ENCODE measurements at places on chromosomes 5 and 9.

DNA sequence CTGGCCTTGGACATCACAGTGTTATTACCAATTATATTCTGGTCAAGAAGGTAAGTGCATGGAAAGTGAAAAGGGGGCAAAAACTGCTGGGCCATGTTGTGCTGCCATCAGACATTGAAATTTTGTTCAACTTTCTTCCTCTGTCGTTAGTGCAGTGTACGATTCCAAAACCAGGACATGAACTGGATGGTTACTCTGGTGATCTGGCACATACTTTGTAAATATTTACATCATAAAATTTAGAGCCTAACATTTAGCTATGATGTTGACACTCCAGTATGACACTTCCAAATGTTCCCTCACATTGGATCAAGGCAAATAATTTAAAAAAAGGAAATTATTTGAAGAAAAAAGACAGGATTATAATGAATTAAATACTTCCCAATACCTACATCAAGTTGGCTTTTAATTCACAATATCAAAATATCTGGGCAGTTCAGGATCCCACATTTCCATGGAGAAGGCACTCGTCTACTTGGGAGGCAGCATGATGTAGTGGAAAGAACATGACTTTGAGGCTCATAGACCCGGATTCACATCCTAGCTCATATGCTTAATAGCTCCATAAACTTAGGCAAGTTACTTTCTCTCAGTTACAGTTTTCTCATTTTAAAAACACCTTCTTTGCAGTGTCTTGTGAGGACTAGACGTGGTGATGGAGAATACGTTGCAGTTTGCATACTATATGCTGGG is 342.5 kb upstream of the MPDZ start:
- DNase-seq = no peak

GRCh38 chr5:174057206-174057605 is 11.7 kb downstream of the NSG2 start:
- no peak for DNase-seq

- DNase-seq = no peak
These were observed 75.8 kb downstream of the ARHGAP26 start for GRCh38 chr5:142845954-142846398.

GRCh38 chr5:151244206-151244605 is 8.8 kb upstream of the GM2A start:
- DNase-seq = no peak

DNA sequence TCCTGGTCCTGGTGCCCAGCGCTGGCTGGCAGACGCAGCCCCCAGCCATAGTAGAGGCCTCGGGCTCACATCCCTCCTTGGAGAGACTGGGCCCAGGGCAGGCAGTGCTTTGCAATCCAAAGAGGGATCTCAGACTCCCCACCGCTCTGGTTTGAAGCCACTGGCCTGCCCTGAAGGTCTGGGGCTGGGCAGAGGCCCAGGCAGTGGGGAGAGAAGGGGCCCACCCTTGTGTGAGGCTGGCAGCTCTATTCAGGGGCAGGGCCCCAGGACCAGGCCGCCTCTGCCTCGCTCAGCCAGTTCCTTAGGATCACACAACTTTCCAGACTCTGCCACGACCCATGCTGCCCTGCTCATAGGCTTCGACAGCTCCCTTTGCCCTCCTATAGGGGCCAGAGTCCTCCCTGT is 10.7 kb upstream of the SEC16A start:
- no peak for DNase-seq

DNA sequence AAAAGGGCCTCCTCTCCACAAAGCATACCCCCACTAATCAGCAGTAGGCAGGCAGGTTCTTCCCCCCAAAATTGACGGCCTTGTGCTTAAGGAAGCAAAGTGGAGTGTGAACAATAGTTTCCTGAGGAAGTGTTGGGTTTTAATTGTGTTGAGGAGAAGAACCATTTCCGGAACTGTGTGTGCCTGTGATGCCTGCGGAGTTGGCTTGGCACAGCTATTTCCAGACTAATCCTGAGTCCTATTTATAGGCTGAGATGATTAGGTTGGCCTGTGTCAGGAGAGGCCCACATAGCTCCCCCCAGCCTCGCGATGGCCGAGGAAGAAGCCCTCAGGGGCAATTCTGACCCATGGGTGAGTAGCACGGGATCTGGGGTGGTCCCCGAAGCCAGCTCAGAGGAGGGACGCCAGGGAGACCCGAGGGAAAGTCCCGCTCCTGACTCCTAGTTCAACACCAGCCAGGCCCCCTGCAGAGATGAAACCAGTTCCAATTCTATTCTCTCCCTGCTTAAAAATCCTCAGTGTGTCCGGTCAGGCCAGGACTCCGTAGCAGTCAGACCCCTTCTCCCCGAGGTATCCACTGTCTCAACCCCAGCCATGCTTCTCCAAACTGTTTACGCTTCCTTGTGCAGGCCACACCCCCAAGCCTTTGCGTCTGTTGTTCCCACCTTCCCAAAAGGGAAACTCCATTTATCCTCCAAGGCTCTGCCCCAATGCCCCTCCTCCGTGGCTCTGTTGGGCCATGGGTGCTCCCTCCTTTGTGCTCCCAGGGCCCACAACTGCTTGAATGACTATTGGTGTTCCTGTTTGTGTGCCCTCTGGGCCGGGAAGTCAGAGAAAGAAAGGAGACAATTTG is 18.1 kb downstream of the GSN start:
- no peak for DNase-seq

DNA sequence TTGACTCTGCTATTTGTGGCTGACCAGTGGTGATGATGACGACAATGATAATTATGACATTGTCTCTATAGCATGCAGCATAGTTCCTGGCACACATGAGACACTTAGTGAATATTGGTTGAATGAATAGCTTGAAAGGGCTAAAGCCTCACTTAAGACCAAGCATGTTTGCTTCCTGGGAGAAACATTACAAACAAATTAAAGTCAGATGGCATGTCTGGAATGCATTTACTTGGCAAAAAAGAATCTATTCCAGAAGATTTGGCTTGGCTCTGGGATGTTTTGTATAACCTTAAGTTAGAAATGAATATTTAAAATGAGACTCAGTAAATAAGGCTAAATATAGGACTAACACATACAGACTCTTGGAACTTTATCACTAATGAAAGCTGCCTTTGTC is 21.6 kb downstream of the GAS1 start:
- no peak for DNase-seq

- no peak for DNase-seq
These were observed 300.9 kb downstream of the NTRK2 start for GRCh38 chr9:84970432-84970831.

DNA sequence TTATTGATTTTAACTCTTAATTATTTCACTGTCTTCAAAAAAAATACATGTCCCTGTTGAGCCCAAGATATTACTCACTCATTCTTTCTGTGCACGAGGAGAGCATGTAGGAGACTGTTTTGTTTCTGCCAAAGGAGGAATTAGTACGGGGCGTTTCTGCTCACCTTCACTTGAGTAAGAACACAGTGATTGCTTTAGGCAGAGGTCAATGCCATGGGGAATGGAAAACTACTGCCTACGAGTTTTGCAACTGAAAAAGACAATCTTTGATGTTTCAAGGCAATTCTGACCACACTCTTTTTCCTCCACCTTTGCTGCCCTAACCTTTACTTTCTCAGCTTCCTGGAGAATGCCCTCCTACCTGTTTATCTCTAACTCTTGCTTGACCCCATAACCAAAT is 109.4 kb downstream of the CCDC192 start:
- DNase-seq = no peak

DNA sequence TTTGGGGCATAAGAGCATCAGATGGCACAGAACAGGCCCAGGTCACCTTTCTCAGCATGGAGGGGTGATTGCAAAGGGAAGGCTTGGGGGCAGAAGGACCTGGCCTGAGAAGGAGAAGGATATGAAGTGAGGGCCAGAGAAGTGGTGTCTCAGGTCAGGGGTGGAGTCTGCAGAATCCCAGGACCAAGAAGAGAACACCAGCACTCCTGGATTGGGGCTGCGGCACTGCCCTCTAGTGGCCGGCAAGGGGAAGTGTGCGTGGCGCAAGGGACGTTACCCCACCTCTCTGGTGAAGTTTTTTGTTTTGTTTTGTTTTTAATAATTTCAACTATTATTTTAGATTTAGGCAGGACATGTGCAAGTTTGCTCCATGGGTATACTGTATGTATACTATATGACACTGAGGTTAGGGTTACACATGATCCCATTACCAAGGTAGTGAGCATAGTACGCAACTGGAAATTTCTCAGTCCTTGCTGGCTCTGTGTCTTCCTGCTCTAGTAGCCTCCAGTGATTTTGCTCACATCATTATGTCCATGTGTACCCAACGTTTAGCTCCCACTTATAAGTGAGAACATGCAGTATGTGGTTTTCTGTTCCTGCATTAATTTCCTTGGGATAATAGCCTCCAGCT is 1548.6 kb downstream of the EFNA5 start:
- DNase-seq = no peak

DNA sequence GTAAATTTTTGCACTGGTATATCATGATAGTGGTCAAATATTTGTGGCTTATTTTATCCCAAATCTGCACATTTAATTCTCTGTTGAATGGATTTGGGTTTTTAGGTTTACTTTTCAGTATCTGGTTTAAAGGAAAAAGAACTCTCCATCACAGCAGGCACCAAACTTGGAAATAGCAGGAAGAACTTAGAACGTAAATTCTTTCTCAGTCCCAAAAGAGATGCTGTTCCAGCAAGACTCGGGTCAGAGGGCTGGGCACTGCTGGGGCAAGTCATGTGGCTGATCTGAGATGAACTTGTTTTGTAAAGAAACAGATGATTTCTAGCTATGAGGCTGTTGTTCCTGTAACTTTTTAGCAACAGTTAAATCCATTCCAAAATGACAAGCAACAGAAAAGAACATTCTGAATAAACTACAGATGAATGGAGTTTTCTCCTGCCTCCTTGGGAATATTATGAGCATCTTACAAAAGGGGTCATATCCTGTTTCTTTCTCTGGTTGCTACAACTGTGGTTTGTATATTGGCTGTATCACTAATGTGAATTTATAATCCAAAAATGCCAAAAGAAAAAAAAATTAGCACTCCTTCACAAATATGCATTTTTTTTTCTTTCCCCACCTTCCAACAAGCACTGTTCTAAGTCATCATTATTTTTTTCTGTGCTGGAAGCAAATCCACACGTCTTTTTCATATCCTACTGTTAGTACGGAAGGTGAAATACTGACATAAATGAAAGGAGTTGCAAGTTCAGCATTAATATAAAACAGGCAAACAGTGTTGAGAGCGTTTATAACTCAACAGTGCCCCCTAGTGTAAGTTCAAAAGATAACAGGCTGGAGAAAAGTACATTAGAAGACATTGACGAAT is 31.1 kb downstream of the OR2K2 start:
- DNase-seq = no peak

GRCh38 chr5:103783669-103784068 is 221.1 kb upstream of the NUDT12 start:
- no peak for DNase-seq

- no peak for DNase-seq
These were observed 5.8 kb upstream of the PSMB7 start for GRCh38 chr9:124420991-124421543.

- DNase-seq = no peak
These were observed 134.6 kb downstream of the TRIM32 start for GRCh38 chr9:116821633-116822229.

GRCh38 chr9:5042661-5043178 is 57.6 kb downstream of the JAK2 start:
- DNase-seq = no peak

DNA sequence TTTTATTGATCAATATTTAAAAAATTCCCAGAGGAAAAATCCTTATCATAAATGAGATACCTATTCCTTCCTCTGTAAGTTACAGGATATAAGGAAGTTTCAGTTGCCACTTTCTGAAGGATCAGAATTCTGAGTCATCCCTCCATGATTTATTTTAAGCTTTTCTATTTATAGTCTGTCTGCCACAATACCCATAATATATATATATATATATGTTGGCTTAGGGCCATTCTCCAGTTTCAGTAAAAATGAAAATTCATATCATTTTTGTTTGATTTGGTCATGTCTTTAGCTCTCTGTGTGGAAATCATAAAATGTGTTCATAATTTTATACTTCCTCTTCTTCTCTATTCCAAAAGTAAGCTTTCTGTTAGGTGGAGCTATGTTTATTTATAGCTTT is 215.8 kb upstream of the CYLC2 start:
- DNase-seq = no peak

DNA sequence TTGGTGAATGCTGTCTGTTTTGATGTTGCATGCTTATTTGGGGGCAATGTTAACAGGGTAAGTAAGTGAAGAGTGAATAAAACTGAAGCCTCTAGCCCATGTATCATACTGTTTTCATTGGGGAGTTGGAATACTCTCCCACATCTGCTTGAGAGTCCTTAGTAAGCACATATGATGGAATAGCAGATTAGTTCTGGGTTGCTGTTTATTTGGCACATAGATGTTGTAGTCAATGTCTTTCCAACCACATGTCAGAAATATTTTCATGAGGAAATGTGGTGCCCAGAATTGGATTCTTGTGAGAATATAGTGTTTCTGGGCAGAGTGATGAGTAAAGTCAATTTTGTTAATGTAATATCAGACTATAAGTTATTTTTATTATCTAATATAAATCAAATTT is 611.7 kb upstream of the FTMT start:
- no peak for DNase-seq

- DNase-seq = no peak
These were observed 233.2 kb upstream of the RFX3 start for GRCh38 chr9:3758816-3759576.

- DNase-seq = no peak
These were observed 11.4 kb downstream of the JADE2 start for GRCh38 chr5:134536876-134537275.

DNA sequence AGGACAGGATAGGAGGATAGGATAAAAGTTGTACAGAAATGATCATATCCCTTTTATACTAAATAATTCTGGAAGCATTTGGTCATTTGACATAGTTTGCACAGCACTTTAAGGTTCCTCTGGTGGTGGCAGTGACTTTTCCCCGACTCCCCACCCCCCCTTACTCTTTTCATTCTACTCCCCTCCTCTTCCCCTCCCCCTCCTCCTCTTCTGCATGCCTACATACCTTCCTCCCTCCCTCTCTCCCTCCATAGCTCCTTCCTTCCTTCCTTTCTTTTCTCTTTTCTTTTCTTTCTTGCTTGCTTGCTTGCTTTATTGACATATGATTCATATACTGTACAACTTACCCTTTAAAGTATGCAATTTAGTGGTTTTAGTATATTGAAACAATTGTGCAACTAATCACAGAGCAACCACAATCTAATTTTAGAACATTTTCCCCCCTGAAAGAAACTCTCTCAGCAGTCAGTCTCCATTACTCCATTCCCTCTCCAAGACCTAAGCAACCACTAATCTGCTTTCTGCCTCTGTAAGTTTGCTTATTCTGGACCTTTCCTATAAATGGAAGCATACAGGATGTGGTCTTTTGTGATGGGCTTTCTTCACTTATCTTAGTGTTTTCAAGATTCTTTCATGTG is 159.0 kb downstream of the HACD4 start:
- no peak for DNase-seq

Measured in activated naive CD4-positive, alpha-beta T cell (primary cell).